ENCODE measurements at places on chromosomes 1 and 21. TPM values are rescaled to one million over a fixed set of nuclear protein-coding genes. Genes with fewer than 3 reads are reported as not detected.

CLEC20A gene
- 0.48 TPM for total RNA-seq

DNA sequence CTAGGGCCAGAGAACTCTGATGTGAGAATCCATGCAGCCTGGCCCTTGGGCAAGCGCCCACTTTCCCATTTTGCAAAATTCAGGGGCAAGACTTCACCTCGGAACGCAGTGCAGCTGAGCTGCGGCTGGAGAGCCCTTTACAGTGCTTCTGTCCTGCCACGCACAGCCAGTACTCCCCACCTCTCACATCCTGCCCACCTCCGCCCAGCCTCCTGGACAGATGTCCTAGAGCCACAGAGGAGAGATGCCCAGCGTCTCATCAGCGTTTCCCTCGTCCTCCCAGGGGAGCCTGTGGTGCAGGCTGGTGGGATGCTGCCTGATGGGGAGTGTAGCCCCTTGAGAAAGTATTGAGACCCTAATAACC is 29.6 kb downstream of the RUNX3 start:
- DNase-seq, result no peak

GRCh38 chr1:115793162-115793561 is 24.6 kb upstream of the CASQ2 start:
- DNase-seq, result no peak

DNA sequence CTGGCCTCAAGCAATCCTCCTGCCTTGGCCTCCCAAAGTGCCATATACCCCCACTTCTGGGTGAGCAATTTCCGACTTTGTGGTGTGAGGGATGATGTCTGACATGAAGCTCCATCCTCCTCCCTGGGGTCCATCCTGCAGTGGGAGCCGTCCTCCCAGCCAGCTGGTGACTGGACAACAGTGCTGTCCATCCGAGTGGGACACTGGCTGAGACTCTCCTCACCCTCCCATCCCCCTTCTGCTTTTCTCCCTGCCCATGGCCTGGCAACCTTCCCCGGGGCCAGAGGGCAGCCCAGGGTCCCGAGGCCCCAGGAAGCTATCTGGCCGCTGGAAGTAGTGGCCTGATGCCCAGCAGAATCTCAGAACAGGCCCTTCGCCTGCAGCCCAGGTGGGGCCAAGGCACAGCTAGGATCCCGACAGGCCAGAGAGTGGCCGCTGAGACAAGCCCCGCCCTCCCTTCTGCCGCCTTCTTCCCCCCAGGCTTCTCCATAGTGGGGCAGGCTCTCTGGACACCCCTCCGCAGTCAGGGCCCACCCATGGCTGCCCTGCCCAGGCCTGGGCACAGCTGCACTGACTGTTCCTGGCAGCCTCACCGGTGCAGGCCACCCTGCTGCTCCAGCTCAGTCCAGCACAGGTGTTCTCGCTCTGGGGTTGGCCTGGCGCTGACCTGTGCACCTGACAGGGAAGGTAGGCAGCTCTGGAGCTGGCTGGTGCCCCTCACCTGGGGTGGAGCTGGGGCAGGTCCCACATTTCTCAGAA is 8.4 kb upstream of the FAAP20 start:
- DNase-seq, result no peak

- DNase-seq, result no peak
These were observed 14.3 kb downstream of the TSPAN2 start for GRCh38 chr1:115074839-115075534.

PROX1 gene
- 15.9 TPM for total RNA-seq

All from urinary bladder (tissue), 4 donors.